ENCODE measurements at places on chromosomes 3 and 15.

DNA sequence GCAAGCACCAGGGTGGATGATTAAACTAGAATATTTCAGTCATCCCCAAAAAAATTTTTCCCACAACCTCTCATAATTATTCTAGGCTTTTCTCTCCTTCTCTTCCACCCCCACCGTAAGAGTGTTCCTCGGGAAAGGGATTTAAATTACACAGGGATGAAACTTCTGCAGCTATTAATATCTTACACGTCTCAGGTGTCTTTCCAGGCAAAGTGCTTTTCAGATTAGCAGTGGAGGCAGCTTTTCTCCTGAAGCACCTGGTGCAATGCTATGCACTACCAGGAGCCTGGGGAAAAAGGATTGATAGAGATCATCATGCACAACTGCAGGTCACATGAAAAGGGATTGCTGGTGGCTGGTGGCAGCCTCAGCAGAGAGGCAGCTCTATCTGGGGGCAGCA is 250.4 kb downstream of the NTRK3 start:
- no peak for DNase-seq

DNA sequence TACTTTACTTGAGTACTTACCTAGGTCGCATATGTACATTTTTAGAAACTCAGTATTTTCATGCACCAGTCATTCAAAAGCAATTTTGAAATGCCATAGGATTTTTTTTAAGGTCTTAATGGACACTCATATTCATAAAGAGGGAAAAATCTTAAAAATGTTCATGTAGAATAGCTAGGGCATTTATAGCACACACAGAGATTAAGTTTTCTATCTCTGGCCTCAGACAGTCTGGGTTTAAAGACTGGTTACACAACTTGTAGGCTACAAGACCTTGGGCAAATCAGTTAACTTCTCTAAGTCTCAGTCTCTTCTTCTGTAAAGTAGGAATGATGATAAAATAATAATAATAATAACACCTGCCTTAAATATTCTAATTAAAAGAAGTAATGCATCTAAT is 48.5 kb upstream of the UBP1 start:
- DNase-seq = no peak

- peak; percentile 63 for DNase-seq
These were observed 24.3 kb upstream of the CP start for GRCh38 chr3:149245738-149246451.

DNA sequence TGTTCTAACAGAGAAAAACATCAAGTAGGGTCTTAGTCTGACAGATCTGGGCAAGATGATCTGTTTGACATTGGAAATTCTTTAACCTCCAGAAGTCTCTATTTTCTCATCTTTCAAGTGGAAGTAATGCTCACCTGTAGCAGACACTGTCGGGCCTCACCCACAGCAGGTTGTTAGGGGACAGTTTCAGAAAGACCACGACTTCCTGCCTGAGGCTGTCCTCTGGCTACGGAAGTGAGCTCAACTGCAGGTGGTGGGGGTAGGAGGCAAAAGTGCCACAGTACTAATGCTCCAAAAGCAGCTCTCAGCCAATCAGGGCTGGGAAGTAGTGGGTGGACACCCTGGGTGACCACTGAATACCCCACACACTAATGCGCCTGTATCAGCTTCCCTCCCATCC is 111.4 kb upstream of the TOPAZ1 start:
- no peak for DNase-seq

- no peak for DNase-seq
These were observed 84.2 kb downstream of the OSBPL10 start for GRCh38 chr3:31896648-31897433.

Measured in bone marrow (tissue), 2 donors.